ENCODE measurements at places on chromosomes 16 and 17.

DNA sequence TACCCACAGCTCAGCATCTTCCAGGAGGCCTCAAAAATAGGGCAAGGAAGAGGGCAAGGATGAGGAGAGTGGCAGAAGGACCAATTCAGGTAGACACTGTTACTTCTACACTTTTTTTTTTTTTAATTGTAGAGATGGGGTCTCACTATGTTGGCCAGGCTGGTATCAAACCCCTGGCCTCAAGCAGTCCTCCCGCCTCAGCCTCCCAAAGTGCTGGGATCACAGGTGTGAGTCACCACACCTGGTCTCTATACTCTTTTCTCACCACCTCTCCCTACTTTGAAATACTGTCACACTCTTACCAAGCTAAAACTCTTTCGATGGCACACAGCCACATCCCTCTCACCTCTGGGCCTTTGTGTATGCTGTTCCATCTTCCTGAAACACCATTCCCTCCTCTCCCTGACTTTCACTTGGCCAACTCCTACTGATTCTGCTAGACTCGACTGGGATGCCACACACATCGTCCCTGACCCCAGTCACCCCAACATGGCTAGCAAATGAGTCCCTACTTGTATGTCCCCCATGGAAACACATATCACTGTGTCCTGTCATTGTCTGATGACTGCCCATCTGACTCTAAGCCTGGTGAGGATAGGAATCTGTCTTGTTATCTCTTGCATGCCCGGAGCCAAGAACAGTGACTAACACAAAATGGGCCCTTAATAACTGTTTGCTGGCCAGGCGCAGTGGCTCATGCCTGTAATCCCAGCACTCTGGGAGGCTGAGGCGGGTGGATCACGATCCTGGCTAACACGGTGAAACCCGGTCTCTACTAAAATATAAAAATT, 7.2 kb upstream of the SLC43A2 start:
- no peak for DNase-seq

GRCh38 chr17:72751746-72752145, 340.7 kb downstream of the SLC39A11 start:
- DNase-seq, result no peak

DNA sequence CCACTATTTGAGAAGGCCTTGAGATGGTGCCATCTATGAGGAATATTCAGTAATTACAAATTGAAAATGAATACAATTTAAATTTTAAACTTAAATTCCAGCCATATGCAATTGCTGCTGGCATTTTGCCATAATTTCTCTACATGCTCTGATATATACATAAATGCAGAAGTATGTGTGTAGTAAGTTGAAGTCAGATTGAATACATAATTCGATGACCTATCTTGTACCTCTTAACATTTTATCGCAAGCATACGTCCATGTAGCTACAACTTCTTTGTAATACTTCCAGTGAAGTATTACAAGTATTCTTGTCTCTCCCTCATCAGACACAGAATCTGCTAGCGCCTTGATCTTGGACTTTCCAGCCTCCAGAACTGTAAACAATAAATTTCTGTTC, 26.0 kb downstream of the CDH11 start:
- DNase-seq, result no peak

DNA sequence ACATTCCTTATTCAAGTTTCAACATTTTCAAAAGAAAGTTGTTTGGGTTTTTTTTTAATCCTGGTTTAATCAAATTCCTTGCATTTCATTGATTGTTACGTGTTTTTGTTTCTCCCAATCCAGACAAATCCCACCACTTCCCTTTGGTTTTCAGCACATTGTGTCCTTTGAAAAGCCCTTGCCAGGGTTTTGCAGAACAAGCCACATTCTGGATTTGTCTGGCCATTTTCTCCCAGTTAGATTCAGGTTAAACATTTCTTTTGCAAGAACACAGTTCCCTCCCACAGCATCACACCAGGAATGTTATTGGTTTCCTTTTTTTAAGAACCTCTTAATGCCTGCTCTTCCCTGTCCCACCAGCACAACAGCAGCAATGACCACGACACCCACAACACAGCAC, 278.0 kb upstream of the SALL1 start:
- DNase-seq, result no peak

GRCh38 chr17:80109066-80109660, 7.8 kb downstream of the GAA start:
- no peak for DNase-seq

DNA sequence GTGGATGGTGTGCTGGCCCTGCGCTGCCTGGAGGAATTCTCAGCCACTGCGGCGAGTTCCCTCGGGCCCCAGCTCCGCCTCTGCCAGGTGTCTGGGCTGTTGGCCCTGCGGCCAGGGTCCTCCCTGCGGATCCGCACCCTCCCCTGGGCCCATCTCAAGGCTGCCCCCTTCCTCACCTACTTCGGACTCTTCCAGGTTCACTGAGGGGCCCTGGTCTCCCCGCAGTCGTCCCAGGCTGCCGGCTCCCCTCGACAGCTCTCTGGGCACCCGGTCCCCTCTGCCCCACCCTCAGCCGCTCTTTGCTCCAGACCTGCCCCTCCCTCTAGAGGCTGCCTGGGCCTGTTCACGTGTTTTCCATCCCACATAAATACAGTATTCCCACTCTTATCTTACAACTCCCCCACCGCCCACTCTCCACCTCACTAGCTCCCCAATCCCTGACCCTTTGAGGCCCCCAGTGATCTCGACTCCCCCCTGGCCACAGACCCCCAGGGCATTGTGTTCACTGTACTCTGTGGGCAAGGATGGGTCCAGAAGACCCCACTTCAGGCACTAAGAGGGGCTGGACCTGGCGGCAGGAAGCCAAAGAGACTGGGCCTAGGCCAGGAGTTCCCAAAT, 1.3 kb upstream of the TNFSF13 start:
- DNase-seq, result no peak

GRCh38 chr16:48556243-48556912, 53.6 kb downstream of the N4BP1 start:
- DNase-seq, result no peak

DNA sequence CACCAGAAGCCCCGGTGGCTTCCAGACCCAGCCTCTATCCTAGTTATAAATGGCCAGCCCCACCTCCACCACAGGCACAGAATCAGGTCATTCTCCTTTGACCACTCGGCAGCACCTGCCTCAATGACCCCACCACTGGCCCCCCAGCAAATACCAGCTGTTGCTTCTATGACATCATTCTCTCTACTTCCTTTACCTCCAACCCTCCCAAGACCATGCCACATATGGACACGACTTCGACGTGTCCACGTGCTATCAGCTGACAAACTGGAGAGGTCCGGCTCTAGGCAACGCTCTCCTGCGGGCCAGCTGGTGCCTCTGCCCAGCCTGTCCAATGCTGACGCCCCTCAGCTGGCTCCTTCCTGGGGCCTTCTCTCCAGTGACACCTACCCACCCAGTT, 5.9 kb downstream of the ALYREF start:
- no peak for DNase-seq

GRCh38 chr16:12677502-12677901, 126.2 kb downstream of the CPPED1 start:
- no peak for DNase-seq

- DNase-seq, result no peak
Observed at GRCh38 chr16:29810699-29811169, 1.3 kb upstream of the PRRT2 start.

DNA sequence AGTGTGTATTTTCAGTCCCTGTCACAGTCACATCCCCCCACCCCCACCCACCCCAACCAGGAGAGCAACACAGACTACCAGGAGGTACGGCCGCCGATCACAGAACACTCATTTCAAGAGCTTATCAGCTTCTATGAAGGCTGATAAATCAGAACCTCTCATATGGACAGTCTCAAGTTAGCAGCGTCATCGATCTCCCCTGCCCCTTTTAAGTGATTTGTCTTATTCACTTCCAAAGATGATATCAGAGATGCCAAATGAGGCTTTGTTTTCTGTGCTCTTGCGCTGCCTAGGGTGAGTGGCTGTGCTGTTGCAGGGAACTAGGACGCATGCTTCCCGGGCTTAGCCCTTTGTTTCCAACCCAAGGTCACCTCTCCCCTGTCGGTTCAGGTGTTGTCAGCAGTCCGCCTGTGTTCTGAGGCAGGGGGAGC, 26.8 kb upstream of the PMFBP1 start:
- no peak for DNase-seq

DNA sequence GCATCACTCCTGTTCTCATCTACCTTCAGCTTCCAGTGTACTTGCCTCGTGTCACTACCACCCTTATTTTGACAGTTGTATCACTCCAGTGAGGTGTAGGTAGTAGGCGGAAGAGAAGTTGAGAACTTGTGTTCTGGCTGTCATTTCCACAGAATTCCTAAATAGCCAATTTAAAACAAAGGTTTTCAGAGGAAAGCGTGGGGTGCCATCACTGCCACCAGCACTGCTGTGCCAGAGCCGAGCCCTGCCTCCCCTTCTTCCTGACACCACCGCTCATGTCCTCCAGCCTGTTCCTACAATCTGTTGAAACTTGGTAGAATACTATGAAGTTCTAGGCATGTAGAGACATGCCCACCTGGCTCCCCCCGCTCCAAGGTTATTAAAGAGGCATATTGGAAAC, 215.8 kb downstream of the TANC2 start:
- DNase-seq, result no peak

DNA sequence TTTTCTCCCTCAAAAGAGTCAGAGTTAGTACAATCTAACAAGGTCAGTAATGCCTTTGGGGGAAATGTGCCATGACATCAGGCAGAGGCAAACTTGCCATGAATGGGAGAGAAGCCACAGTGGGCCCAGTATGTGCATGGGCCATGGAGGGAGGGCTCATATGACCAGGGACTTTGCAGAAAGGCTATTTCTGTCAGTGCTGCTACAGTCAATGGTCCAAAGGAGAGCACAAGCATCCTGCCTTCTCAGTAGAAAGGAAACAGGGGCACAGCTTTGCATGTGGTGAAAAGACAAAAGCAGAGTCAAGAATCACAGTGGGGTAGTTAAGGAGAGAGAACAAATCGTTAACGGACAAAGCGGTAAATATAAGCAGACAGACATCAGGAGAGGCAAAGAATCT, 11.2 kb upstream of the CORO6 start:
- DNase-seq, result no peak

GRCh38 chr17:17668775-17669579, 12.3 kb upstream of the RAI1 start:
- DNase-seq, result no peak

- DNase-seq, result no peak
Observed at GRCh38 chr16:57019746-57020145, 30.4 kb downstream of the NLRC5 start.

- no peak for DNase-seq
Observed at GRCh38 chr17:56756536-56756935, 77.2 kb downstream of the C17orf67 start.

DNA sequence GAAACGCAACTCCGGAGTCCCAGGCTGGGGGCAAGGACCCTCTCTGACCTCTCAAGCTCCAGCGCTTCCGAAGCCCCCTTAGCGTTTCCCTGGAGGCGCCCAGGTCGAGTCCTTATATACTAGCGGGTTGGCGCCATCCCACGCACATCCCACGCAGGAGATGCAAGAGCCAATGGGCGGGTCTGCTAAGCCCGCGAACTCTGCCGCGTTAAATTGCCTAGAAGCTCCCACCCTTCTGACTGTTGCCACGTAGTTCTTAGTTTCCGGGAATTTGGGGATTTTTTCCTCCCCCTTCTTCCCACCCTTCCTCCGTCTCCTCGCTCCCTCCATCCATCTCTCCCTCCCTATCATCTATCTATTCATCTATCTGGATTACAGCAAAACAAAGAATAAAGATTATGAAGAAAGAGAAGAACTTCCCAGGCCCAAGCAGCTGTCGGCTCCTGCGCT, at the start of gene SLFN11:
TSS of gene SLFN11 (minus strand) at position 88 of the 450 bp plus-strand sequence. CDS start 9,814 bp downstream, outside the sequence.
- DNase-seq, result peak; percentile 84

GRCh38 chr16:48182979-48183537, 27.3 kb upstream of the ABCC12 start:
- DNase-seq, result no peak

Measured in stimulated activated CD4-positive, alpha-beta T cell treated with anti-CD3 and anti-CD28 coated beads, Interleukin-4, amount 100 ng/mL, for 4 hours (primary cell).